ENCODE measurements at places on chromosomes 11 and 22. TPM values are rescaled to one million over a fixed set of nuclear protein-coding genes. Genes with fewer than 3 reads are reported as not detected.
A peak's percentile ranks its signal among the peaks of the same experiment; 100 is the strongest.

DNA sequence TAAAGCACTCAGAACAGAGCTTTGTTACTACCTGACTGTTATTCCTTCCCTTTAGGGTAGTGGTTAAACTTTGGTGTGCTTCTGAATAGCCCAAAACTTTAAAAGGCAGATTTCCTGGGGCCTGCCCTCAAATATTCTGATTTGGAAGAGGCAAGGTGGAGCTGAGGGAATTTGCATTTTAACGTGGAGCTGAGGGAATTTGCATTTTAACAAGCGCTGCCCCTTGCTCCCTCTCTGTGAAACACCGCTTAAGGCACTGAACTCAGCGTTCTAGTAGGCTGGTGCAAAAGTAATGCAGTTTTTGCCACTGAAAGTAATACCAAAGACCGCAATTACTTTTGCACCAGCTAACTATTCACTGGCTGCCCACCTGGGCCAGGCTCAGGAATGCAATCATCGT is 35.0 kb downstream of the TPST2 start:
- DNase-seq, result no peak

- DNase-seq, result peak; percentile 18
These were observed 48.1 kb upstream of the CWF19L2 start for GRCh38 chr11:107505647-107506225.

DNA sequence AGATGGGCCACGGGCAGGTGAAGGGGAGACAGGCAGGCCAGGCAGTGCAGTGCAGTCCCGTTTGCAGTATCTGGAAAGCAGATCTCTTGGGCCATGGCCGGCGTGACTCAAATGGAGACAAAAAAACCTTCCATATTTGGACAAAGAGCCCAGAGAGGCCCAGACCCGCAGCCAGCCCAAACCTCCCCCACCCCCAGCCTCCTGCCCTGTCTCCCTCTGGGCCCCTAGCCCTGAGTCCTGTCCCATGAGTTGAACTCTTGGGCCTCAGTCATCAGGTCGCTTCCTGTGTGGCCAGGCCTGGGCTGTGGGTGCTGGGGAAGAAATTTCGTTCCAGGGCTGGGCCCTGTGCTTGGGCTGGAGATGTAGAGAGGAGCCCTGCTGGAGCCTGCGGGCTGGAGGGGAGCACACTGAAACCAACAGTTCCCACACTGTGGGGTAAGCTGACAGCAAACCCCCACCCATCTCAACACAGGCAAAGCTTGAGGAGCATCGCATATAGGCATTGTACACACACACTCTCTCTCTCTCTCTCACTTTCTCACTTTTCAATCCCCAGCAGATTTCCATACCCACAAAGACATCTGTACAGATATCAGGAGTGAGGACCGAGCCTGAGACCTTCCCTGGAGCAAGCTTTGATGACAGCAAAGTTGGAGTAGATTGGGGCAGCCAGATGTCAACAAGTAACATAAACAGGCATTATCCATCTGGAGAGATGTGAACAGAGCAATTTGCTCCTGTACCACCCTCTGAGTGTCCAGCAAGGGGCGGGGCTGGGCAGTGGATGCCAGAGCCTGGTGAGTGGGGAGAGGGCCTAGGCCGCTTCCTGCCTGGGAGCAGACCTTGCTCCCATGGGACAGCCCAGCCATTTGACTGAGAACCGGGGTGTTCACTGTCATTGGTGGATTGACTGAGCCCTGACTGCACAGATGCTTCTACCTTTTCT is 17.2 kb downstream of the ARHGEF17 start:
- DNase-seq, result no peak

- DNase-seq, result no peak
These were observed 131.8 kb downstream of the FEZ1 start for GRCh38 chr11:125364121-125364826.

DNA sequence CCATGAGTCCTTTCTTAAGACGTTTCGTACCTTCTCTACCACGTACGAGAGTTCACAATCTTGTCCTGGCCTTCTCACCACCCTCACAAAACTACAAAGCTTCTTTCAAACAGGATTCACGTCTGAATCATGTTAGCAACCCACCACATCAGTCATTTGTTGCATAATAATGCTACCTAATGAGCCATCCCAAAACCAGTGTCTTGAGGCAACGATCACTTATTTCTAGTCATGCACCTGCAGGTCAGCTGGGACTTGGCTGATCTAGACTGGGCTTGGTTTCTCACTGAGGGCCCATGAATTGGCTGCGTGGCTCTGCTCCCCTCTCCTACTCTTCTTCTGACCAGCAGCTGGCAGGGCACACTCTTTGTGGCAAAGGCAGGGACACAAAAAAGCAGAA is 28.3 kb downstream of the LARGE1 start:
- no peak for DNase-seq

- DNase-seq, result no peak
These were observed 551.9 kb upstream of the KIRREL3 start for GRCh38 chr11:127552446-127552845.

DNA sequence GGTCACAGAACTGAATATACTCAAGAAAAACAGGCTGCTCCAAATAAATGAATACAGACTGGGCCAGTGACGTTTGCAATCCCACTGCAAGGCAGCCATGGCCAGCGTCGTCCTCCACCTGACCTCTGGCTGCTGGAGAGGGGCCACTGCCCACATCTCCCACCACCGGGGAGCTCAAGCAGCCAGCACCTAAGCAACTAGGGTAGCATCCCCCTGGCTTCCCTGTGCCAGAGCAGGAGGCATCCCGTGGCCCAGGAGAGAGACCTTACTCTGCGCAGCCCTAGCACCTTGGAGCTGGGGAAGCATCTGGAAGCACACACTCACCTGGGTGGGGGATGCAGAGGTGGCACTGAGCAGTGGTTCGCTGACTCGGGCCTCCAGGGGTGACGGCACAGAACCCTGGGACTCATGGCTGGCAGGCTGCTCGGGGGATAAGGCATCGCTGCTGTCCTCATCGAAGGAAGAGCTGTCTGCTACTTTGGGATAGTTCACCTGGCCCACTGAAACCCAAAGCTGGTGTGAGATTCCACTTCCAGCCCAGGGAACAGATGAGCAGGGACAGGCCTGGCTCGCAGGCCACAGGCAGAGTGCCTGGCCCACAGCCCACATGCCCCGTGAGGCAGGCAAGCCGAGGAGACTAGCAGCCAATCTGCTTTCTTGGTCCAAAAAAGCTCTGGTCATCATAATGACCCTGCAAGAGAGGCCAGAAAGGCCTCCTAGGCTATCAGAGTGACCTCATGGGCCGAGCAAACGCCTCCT is 53.7 kb downstream of the SGSM3 start:
- DNase-seq, result no peak

DNA sequence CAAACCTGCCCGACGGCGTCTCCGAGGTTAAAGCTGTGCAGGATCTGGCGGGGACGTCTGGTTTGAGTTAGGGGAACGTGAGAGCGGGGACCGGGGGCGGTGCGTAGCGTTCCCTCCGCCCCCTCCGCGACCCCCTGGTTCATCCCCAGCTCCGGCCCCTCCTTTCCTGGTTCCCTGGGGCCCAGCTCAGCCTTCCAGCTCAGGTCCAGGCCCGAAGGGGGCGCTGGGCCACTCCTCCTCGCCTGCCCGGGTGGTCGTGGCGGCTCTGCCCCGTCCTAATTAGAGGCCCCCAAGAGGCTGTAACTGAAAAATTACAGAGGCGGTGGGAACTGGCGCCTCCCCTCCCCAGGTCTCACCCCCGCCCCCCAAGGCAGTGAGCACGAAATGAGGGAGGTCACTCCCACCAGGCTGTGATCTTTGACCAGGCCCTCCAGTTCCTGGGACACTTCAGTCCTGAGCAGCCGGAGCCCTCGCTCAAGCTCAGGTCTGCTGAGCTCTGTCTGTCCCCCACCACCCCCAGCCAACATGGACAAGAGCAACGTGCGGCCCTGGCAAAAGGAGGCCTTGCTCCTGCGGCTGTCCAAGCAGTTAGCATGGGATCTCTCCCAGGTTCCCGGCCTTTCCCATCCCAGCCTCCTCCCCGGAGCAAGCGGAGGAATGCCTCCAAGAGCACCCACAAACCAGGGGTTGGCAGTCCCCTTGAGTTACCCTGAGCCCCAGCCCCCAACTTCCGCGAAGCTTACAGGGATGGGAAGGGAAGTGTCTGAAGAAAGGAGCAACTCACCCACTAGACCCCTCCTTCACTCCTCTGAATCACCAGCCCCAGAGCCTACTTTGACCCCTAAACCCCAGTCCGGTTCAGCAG is 3.3 kb downstream of the CD248 start:
- DNase-seq, result peak; percentile 75

DNA sequence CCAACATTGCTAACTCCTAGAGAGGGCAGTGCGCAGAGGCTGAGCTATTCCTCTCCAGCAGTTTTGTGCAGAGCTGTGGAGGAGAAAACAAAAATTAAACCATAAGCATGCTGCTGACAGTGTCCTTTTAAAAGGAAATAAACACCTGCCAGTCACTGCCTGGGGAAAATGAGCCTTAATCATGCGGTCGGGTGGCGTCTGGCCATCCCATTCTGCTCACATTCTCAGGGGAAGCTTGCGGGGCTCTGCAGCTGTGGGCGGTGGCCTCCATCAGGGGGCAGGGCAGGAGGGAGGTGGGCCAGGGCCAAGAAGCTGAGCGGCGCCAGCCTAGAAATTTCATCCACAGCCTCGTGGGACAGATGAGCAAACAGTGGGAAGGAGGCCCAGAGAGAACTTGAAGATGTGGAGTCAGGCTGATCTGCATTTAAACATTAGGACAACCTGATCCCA is 71.0 kb upstream of the TP53I11 start:
- no peak for DNase-seq

GRCh38 chr11:108790501-108791299 is 125.8 kb downstream of the DDX10 start:
- DNase-seq, result no peak

- DNase-seq, result no peak
These were observed 131.4 kb downstream of the DCDC1 start for GRCh38 chr11:31237819-31238760.

- no peak for DNase-seq
These were observed 112.3 kb upstream of the ASPHD2 start for GRCh38 chr22:26316732-26317285.

GRCh38 chr22:27919942-27920755 is 1.1 kb upstream of the PITPNB start:
- DNase-seq, result peak; percentile 46

DNA sequence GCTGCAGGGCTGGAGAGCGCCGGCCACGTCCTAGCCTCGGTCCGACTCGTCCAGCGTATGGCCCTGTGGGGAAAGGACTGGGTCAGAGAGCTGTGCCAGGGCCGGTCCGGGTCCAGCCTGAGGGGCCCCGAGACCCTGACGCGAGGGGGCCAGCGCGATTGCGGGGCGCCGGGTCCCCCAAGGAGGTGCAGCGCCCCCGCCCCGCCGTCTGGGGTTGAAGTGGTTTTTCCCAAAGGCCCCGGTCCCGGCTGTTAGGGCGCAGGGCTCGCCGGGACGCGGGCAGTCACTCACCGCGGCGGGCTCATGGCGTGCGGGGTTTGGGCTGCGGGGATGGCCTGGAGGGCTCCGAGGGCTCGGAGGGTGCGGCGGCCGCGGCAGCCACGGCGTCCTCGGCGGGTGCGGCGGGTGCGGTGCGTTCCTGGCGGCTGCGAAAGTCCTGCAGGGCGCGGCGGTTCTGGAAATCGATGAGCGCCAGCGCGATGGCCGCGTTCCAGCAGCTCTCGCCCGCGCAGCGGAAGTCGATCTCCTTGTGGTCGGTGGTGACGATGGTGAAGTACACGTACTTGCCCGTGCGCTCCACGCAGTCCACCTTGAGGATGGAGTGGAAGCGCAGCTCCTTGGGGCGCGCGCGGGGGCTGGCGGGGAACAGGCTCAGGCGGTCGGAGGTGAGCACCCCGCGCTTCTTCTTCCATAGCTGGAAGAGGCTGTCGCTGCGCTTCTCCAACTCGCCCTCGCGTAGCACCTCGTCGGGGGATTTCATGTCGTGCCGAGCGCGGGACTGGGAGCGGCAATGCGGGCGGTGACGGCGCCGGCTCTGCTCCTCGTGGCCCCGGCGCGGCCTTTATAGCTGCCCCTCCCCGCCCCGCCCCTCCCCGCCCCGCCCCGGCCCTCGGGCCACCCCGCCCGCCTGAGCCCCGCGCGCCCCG is at the start of gene PHLDA2:
TSS of gene PHLDA2 (minus strand) at position 816 of the 926 bp plus-strand sequence. CDS start at position 760, 56 bp downstream.
- no peak for DNase-seq

DNA sequence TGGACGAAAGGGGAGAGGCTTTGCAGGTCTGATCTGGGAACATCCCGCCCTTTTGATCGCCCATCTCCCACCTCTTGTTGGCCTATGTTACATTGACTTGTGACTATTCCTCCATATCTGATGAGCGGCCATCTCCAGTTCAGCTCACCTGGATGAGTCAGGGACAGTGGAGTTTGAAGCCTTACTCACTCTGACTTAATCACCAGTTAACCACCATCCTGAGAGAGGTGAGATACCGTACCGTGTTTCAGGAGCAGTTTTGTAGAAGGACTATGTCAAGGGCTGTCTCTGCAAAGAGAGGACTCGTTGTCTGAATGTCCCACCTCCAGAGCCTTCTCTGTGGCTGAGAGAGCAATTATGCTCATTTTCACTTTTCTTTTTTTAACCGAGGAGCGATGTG is 771.7 kb downstream of the NTM start:
- no peak for DNase-seq

GRCh38 chr11:62925745-62926679 is 4.8 kb upstream of the CHRM1 start:
- no peak for DNase-seq

DNA sequence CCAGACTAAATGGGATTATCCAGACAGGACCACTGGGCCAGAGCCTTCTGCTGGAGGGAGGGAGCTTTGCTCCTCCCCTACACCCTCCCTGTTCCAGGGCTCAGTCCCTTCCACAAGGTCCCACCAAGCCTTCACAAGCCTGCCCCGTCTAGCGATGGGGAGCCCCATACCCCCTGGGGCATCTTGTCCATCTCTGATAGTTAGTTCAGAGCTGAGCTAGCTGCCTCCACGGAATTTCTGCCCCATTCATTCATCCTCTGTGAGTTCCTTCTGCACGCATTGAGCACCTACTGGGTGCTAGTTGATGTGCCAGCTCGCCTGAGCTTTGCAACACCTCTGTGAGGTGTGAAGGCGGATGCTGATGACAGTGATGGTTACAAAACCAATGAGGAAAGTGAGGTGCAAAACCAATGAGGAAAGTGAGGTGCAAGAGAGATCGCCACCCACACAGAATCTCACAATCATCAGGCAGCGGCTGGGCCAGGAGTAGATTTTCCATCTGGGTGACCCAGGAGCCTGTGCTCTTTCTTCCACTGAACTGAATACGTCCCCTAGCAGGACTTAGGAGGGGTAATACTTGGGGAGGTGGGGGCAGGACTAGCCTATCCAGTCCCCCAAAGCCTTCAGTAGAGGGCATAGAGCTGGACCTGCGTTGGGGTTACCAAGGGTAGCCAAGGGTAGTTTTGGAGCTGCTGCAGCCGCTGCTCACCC is 21.5 kb upstream of the CBX7 start:
- no peak for DNase-seq

GRCh38 chr22:44660051-44660830 is 41.8 kb upstream of the PRR5 start:
- DNase-seq, result no peak

SMIM35 gene
- 0.17 TPM for polyA plus RNA-seq

GGT5 gene
- 18.3 TPM for polyA plus RNA-seq

BLID gene
- polyA plus RNA-seq, result not detected

HINFP gene
- 43.3 TPM for polyA plus RNA-seq

SLC22A6 gene
- polyA plus RNA-seq, result 29.4 TPM

OPCML gene
- 13.9 TPM for polyA plus RNA-seq

ASPHD2 gene
- 4.4 TPM for polyA plus RNA-seq

ABTB2 gene
- 7.7 TPM for polyA plus RNA-seq
